ENCODE measurements at places on chromosomes 4 and X. TPM values are rescaled to one million over a fixed set of nuclear protein-coding genes. Genes with fewer than 3 reads are reported as not detected.

The MAGEC3 gene
- total RNA-seq, result not detected

The EPGN gene
- 0.32 TPM for total RNA-seq

The TEX13D gene
- not detected for total RNA-seq

The GAGE12F gene
- not detected for total RNA-seq

The BMPR1B gene
- total RNA-seq, result 0.15 TPM
